ENCODE measurements at places on chromosomes 7 and 10. TPM values are rescaled to one million over a fixed set of nuclear protein-coding genes. Genes with fewer than 3 reads are reported as not detected.

Gene SMARCD3
- total RNA-seq: 149 TPM

Gene COPS6
- total RNA-seq: 119 TPM

Gene ZNF277
- total RNA-seq: 18.6 TPM

Gene ACTL6B
- total RNA-seq: not detected

Gene SLC26A5
- total RNA-seq: not detected

Gene SFTPA1
- not detected for total RNA-seq

Gene HHEX
- total RNA-seq: 6.9 TPM

Gene HOXA7
- total RNA-seq: not detected

Gene EMX2
- 1.2 TPM for total RNA-seq

Gene TCF7L2
- 18.7 TPM for total RNA-seq

Gene KNDC1
- total RNA-seq: 0.41 TPM

Gene BICC1
- total RNA-seq: 13.5 TPM

Gene OR2A25
- not detected for total RNA-seq

Gene TAS2R4
- total RNA-seq: 0.40 TPM

Gene CCDC126
- total RNA-seq: 11.3 TPM

Gene NPSR1
- total RNA-seq: not detected

Gene TLX1
- total RNA-seq: 1.2 TPM

Gene ACBD7
- total RNA-seq: not detected

Gene ANKRD61
- total RNA-seq: not detected

Gene TFR2
- 0.26 TPM for total RNA-seq

Gene CADPS2
- total RNA-seq: 11.1 TPM

Gene NFKB2
- 18.2 TPM for total RNA-seq

Gene KLF6
- 46.1 TPM for total RNA-seq

Gene VIPR2
- 9.5 TPM for total RNA-seq

Gene ANKRD2
- 16.6 TPM for total RNA-seq

Gene CALML5
- total RNA-seq: not detected

Gene VAX1
- total RNA-seq: not detected

Gene RBP4
- total RNA-seq: 2.1 TPM

Gene HOXA4
- 0.12 TPM for total RNA-seq

Gene ALOX5
- 11.5 TPM for total RNA-seq

Gene HOGA1
- 10.8 TPM for total RNA-seq

Gene ZNF804B
- 0.14 TPM for total RNA-seq

Gene WIPF3
- total RNA-seq: 4.4 TPM

Gene HOXA13
- total RNA-seq: not detected

Gene SLC18A2
- total RNA-seq: 0.09 TPM

Gene EVX1
- not detected for total RNA-seq

Gene GSDME
- 5.1 TPM for total RNA-seq

Gene NAT16
- total RNA-seq: not detected

Gene CUZD1
- total RNA-seq: 0.53 TPM

Gene CYP2C9
- not detected for total RNA-seq

Gene NPFFR1
- total RNA-seq: 0.03 TPM

Gene HECW1
- total RNA-seq: not detected

Measured in right cardiac atrium (tissue), 5 donors.